ENCODE measurements at places on chromosomes 5 and 9.

- no peak for DNase-seq
These were observed 122.3 kb downstream of the MAST4 start for GRCh38 chr5:66718374-66719002.

DNA sequence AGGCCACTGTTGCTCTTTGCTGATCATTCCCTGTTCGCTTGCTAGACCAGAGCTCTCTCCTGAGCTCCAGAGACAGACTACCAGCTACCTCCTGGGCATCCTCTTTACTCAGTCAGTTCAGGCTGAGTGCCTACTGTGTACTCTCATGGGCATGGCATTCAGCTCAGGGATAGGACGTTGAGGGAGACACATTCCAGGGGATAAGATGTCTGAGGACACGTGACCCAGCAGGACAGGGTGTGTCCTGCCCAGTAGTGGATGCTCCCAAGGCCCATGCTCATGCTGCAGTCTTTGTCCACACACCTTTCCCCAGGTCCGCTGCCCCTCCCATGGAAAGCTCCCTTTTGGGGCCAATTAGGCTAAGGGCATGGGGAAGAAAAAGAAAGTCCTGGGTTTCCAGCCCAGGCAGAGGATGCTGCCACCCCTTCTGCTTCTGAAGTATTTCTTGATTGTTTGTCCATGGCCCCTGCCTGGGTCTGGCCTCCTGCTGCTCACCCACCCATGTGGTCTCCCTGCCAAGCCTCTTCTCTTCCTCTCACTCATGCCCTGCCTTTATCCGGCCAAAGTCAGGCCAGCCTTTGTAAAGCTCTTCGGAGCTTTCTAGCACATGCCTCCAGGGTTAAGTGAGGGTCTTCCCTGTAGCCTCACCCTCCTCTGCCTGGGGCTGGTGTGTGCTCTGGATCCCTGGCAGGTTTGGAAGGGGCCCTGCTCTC is 60.5 kb upstream of the PITX1 start:
- no peak for DNase-seq

GRCh38 chr5:154788212-154788611 is 33.0 kb downstream of the LARP1 start:
- DNase-seq: no peak

- DNase-seq: no peak
These were observed 964.7 kb upstream of the PTPRD start for GRCh38 chr9:11577522-11577921.

- no peak for DNase-seq
These were observed 14.2 kb upstream of the CAST start for GRCh38 chr5:96648023-96648422.

DNA sequence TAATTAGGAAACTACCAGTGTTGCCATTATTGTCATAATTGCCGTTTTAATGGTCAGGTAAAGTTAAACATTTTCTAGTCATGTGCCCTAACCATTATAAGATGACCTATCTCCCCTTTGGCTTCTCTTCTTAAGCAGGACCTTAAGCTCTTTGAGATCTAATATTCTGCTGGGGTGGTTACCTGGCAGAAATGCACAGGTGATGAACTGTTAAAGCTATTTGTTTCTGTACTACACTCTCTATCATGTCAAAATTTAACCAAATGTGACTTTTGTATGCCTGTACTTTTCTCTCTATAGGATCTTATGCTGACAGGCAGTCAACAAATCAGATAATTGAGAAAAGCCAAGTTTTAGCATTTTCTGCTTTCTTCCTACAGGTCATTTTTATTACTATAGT is 23.3 kb downstream of the ALDH1A1 start:
- DNase-seq: no peak

GRCh38 chr5:45454114-45454513 is 242.1 kb downstream of the HCN1 start:
- no peak for DNase-seq

- DNase-seq: no peak
These were observed 24.9 kb downstream of the ARHGEF37 start for GRCh38 chr5:149605998-149606724.

DNA sequence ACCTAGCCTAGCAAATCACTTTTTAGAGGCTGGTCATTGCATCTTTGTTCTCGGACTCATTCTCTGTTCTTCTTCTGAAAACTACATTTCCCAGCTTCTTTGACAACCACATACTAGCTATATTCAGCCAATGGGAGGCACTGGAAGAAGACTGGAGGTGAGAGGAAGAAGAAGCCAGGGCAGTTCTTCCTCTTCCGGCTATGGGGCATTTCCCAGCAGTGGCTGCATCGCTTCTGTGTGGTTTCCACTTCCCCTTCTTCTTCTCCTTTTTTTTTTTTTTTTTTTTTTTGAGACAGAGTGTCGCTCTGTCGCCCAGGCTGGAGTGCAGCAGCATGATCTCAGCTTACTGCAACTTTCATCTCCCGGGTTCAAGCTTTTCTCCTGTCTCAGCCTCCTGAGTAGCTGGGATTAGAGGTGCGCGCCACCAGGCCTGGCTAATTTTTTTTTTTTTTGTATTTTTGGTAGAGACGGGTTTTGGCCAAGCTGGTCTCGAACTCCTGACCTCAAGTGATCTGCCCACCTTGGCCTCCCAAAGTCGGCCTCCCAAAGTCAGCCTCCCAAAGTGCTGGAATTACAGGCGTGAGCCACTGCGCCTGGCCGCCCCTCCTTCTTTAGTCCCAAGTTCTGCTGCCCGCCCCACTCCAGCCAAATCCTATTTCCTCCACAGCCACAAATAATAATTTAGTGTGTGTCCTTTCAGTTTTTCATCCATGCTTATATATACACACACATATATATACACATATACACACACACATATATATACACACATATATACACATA is 6.9 kb upstream of the UBAP1 start:
- DNase-seq: peak; percentile 77

GRCh38 chr5:128826275-128826674 is 139.0 kb upstream of the SLC27A6 start:
- no peak for DNase-seq

- no peak for DNase-seq
These were observed 887 bp downstream of the PTPDC1 start for GRCh38 chr9:94085062-94085639.

- no peak for DNase-seq
These were observed 15.1 kb upstream of the CXCL14 start for GRCh38 chr5:135593886-135594285.

GRCh38 chr9:128115187-128116103 is 12.1 kb downstream of the PTGES2 start:
- DNase-seq: no peak

DNA sequence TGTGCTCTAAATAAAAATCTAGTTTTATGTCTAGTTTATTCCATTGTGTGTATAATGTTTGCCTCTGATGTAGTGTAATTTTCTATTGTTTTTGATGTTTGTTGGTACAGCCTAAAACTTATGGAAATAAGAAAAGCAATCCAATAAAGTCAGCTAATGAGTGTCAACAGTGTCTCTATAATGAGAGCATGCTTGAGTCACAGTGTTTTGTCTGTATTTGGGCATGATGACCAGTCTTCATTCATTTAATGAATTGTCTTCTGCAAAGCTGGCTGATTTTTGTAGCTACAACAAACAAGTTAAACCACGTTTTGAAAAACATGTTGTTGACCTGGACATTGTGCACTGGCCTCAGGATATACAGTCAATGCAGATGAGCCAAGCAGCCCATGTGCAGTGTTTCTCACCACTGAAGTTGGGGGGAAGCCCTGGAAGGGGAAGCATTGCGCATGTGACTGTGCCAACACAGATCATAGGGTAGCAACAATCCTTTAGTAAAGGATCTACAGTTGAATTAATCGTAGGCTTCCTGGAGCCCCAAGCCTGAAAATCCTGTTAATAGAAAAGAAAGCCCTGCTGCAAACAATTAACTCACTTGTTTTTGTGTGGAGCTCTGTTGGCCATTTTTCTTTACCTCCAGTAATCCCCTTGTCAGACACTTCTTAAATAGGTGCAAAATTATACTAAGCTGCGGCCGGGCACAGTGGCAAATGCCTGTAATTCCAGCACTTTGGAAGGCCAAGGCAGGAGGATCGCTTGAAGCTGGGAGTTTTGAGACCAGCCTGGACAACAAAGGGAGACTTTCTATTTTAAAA is 88.0 kb downstream of the INIP start:
- DNase-seq: no peak

- DNase-seq: no peak
These were observed 252.9 kb downstream of the MAT2B start for GRCh38 chr5:163758283-163758711.

- DNase-seq: no peak
These were observed 45.4 kb downstream of the RCL1 start for GRCh38 chr9:4838189-4838546.

DNA sequence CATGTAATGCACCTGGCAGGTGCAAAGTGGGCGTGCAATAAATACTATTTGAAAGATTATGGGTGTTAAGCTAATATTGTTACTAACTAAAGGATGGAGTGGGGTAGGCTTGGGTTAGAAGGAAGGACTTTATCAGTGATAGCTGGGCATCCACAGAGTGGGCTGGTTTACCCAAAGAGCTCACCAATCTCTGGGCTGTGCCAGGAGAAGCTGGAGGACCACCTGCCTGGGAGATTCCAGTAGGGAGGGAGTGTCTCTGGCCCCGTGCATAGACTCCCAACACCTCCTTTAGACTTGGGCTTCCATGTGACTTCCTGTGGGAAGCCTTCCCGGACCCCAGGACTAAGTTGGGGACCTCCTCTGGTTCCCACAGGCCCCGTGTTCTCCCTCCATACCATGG is 5.6 kb upstream of the URM1 start:
- no peak for DNase-seq

DNA sequence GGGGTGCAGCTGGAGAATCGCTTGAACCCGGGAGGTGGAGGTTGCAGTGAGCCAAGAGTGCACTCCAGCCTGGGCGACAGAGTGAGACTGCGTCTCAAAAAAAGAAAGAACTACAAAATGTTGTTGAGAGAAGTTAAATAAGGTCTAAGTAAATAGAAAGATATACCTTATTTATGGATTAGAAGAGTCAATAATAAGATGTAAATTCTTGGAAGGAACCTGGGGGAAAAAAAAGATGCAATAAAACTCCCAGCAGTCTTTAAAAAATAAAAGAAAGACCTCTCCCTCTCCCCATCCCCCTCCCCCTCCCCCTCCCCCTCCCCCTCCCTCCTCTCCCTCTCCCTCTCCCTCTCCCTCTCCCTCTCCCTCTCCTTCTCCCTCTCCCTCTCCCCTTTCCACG is 15.5 kb upstream of the FAF2 start:
- no peak for DNase-seq

- no peak for DNase-seq
These were observed 40.3 kb upstream of the SLC12A7 start for GRCh38 chr5:1152156-1152555.

GRCh38 chr5:35870605-35871004 is 13.9 kb downstream of the IL7R start:
- DNase-seq: no peak

DNA sequence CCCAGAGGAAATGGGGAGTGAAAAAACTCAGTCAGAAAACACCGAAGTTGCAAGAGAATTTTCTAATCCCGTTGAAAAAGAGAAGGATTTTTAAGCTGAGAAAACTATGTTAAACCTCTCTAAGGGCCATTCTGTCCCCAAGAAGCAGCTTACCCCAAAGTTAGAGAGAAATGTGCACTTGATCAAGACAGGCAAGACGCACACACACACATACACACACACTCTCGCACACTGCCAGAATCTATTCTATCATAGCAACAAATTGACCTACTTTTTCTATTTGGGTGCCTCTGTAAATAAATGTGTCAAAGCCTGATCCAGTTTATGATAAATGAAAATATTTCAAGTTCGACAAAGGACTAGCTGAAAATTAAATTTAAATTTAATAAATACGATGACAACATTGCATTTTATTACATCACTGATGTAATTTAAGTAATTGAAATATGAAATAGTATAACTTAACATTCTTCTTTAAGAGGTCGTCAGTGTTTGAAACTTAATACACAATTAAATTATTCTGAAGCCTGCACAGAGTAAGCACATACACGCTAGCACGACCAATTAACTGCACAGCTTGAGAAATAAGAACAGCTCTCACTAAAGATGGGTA is 5.9 kb downstream of the NFIL3 start:
- no peak for DNase-seq

DNA sequence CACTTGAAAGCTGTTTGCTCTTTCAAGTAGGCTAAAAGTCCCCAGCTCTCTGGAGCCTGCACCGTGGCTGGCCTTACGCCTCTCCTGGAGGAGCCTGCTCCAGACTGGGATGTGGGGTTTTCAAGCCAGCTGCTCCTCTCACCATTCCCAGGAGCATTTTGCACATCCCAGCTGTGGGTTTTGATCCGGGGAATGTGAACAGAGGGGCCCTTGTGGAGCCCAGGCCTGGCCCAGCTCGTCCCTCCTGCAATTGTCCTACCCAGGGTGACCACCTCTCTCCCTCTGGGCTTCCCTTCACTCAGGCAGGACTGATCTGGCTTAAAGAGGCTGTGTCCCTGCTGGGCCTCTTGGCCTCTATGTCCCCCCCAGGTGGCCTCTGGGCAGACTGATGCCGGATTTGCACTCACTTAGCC is 32.5 kb upstream of the TIFAB start:
- no peak for DNase-seq

- no peak for DNase-seq
These were observed 159.8 kb downstream of the PALM2AKAP2 start for GRCh38 chr9:109939698-109940342.

GRCh38 chr9:38224941-38225340 is 155.9 kb upstream of the SHB start:
- no peak for DNase-seq

GRCh38 chr5:126357585-126358342 is 65.4 kb upstream of the GRAMD2B start:
- no peak for DNase-seq

- no peak for DNase-seq
These were observed 5.1 kb downstream of the IQGAP2 start for GRCh38 chr5:76408104-76408654.

GRCh38 chr5:153749960-153750359 is 259.5 kb downstream of the GRIA1 start:
- no peak for DNase-seq
